Aortic smooth muscle cell (primary cell): ENCODE measurements at places on chromosomes 6 and 20. TPM values are rescaled to one million over a fixed set of nuclear protein-coding genes. Genes with fewer than 3 reads are reported as not detected.

DUSP15 gene
- total RNA-seq: 1.6 and 2.5 TPM in 2 replicates

BMP6 gene
- 5.4 and 7.9 TPM in 2 replicates for total RNA-seq

CCM2L gene
- total RNA-seq: 0.37 and 0.53 TPM in 2 replicates

ABHD12 gene
- 30.2 and 36.2 TPM in 2 replicates for total RNA-seq

COL9A1 gene
- not detected in 2 replicates for total RNA-seq

MYCT1 gene
- total RNA-seq: 3.7 and 4.1 TPM in 2 replicates

GMPR gene
- total RNA-seq: 37.7 and 40.8 TPM in 2 replicates

SPINT3 gene
- total RNA-seq: not detected in 2 replicates

ASIP gene
- total RNA-seq: not detected in 2 replicates
